ENCODE measurements at places on chromosomes 1 and 21.

DNA sequence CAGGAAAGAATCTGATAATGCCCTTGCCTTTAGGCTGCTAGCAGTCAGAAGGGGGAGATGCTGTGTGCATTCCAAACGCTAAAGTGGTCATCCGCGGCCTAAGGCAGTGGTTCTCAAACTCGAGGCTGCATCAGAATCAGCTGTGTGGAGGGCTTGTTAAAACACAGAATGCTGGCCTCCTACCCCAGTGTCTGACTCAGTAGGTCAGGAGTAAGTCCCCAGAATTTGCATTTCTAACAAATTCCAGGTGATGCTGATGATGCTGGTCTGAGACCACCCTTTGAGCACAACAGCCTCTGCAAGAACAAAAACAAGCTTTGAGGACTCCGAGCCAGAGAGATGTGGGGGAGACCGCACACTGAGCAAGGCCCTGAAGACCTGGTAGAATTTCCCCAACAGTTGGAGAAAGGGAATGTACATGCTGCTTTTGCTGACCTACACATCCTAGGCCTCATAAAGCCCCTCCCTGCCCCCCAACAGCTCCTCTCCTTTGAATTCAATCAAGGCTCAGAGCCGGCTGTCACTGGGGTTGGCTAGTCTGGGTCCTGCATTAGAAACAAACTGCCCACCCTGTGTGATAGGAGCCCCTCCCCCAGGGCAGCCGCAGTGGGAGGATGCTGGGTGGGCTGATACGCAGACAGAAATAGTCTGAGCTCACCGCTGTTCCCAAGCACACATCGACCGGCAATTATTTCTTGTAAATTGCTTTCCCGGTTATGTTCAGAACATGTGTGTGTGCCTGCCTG lies 27.1 kb downstream of the SHISAL2A start:
- no peak for DNase-seq

GRCh38 chr21:43892984-43893535 lies 28.0 kb downstream of the AGPAT3 start:
- no peak for DNase-seq

- no peak for DNase-seq
Observed at GRCh38 chr1:118115567-118116295, 69.3 kb downstream of the SPAG17 start.

GRCh38 chr1:199616947-199617346 lies 410.6 kb upstream of the NR5A2 start:
- DNase-seq, result no peak

- no peak for DNase-seq
Observed at GRCh38 chr1:162561616-162562469, at the start of gene UAP1. Gene UAP1, plus strand, starts transcription at chr1:162561722. Its CDS starts 4,347 bp downstream, at chr1:162566069.

DNA sequence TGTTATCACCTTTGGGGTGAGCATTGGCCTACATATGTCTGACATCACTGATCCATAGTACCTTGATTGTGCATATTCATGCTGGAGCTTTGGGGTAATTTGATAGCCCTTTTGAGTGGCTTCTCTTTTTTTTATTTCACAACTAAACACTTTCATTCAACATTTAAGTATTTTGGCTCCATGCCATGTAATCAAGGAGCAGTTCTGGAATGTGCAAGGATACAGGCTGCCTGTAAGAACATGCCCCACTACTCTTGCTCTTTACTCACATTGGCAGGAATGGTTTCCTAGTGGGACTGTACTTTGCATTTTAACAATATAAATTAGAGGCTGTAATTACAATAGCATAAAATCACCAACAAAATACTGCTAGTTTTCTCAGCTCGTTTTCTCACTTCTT lies 300.7 kb upstream of the SPAG17 start:
- DNase-seq, result no peak

DNA sequence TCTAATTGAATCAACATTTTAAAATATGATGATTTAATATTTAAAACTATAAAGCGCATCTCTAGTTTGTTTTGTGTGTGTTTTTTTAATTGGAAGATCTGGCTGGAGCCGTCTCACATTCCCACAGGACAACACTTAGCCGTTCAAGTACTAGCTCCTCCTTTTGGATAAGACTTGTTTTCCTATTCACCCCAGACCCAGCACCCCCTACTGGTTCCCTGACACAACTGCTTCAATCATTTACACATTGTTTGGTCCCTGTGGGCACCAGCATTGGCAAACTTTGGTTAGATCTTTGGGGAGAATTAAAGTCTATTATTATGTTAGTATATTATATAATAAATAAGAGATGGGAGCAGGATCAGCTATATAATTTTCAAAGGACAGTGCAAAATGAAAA lies 34.5 kb downstream of the TYW3 start:
- DNase-seq, result no peak

- DNase-seq, result no peak
Observed at GRCh38 chr21:38329162-38329561, 72.4 kb downstream of the KCNJ15 start.

- DNase-seq, result no peak
Observed at GRCh38 chr1:4944911-4945310, 290.5 kb downstream of the AJAP1 start.

- no peak for DNase-seq
Observed at GRCh38 chr1:9284061-9284460, 8.6 kb upstream of the SPSB1 start.

DNA sequence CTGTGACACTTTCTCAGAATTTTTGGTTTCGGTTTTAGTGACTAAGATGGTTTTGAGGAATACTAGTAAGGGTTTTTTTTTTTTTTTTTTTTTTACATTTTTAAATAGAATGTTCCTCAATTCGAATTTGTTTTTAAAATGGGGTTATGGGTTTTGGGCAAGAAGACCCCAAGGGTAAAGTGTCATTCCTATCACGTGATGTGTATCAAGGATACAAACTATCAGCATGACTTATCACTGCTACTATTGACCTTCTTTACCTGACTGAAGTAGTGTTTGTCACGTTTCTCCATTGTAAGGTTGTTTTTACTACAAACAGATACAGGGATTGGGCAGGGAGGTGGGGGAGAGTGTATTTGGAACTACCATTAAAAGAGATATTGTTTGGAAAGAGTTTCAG lies 781.1 kb upstream of the ADGRL4 start:
- no peak for DNase-seq

- no peak for DNase-seq
Observed at GRCh38 chr1:201769966-201770365, 59.0 kb upstream of the IPO9 start.

DNA sequence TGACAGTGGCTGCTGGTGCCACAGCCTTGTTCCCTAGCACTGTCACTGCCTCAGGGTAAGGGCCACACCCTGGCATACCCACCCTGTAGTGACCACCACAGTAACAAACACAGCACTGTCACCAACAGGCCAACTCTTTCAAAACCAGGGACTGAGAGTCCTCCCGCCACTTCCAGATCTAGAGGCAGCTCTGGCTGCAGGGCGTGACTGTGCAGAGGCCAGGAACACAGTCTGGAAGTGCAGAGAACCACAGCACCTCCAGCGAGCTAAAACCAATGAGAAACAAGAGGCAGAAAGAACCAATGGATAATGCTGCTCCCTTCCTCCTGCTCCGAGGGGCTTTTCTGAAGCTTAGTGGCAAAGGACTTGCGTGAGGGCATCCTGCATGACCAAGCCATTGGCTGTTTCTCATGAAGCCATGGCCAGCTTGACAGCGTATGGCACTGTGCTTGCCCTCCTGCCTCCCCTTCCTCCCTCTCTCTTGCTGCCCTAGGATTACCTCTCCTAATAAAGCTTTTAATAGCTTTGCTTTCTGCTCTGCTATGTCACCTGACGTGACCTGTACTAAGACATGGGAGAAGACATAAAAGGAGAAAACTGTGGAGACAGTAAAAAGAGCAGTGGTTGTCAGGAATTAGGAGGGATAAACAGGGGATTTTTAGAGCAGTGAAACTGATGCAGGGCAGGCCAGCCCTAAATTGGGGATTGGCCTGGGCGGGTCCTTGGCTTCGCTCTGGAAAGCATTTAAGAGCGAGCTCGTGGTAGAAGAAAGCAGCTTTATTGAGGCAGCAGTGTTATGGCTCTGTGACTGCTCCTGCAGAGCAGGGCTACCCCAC lies 7.2 kb downstream of the PARP1 start:
- DNase-seq, result no peak

DNA sequence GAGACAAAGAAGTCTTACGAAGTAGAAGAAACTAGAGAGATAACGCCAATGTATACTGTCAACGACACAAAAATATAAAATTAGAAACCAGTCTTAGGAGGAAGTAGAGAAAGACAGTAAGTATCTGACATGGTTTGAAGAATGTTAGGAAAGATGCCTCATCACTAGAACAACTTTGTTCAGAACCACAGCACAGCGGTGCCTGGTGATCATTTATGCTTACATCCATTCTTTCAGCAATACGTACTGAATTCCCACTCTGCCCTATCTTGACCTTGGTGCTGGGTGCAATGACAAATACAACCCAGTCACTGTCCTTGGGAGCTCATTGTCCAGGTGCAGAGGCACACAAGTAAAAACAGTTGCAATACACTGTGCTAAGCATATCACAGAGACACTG lies 104.4 kb downstream of the TM2D1 start:
- DNase-seq, result no peak

DNA sequence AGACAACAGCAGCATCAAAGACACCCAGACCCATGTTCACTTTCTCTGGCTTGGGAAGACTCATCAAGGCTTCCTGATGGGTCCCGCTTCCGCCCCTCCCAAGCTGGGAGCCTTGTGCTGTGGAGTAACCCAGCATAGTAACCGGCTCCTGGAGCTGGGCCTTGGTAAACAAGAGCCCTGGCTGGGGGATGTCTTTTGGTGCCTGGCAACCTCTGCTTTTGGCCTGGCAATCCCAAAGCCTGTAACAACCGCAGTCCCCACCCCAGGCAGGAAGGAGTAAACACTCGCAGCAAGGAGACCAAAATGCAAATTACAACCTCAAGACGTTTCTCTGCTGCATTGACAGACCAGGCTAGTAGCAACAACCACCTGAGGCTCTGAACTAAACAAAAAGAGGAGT lies 16.9 kb upstream of the THRAP3 start:
- DNase-seq, result no peak

GRCh38 chr1:31470794-31471315 lies 57.8 kb downstream of the SERINC2 start:
- DNase-seq, result no peak

GRCh38 chr1:205310976-205311704 lies 10.4 kb downstream of the NUAK2 start:
- DNase-seq, result no peak

- DNase-seq, result peak; percentile 31
Observed at GRCh38 chr1:206685769-206686477, 1.2 kb downstream of the MAPKAPK2 start.

DNA sequence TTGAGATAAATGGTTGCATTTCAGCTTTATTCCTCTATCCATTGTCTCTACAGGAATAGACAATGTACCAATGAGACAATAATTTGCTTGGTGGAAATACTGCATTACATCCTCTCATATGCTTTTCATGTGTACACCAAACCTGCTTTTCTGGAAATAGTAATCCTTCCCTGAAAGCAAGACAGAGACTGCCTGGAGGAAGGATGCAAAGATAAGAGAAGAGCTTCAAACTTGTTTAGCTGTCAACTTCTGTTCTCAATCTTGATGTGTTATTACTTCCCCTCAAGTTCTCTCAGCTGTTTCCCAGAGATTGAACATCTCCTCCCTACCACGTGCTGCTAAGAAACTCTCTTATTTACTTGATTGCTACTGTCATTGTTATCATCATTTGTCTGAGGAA lies 1125.4 kb upstream of the TMPRSS15 start:
- no peak for DNase-seq

- DNase-seq, result no peak
Observed at GRCh38 chr1:208069908-208070307, 159.0 kb upstream of the CD34 start.

GRCh38 chr1:59526240-59526639 lies 229.3 kb downstream of the FGGY start:
- no peak for DNase-seq

DNA sequence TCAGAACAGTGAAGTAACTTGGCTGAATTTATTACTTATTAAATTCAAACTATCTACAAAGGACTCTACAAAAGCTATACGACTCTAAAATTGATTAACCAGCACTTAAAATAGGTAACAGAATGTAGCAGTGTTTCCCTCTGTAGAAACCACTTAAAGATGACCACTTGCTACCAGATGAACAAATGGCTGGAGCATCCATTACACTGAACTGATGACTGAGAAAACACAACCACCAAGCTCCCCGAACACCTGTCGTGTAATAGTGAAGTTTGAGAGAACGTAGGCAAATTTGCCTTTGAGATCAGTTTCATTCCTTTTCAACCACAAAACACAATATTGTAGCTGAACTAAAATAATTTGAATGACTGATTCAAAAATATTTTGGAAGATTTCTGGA lies 226.7 kb downstream of the KCNT2 start:
- no peak for DNase-seq

GRCh38 chr1:41812453-41812852 lies 106.3 kb downstream of the HIVEP3 start:
- no peak for DNase-seq

- DNase-seq, result no peak
Observed at GRCh38 chr1:244952940-244953339, 88.6 kb upstream of the HNRNPU start.

DNA sequence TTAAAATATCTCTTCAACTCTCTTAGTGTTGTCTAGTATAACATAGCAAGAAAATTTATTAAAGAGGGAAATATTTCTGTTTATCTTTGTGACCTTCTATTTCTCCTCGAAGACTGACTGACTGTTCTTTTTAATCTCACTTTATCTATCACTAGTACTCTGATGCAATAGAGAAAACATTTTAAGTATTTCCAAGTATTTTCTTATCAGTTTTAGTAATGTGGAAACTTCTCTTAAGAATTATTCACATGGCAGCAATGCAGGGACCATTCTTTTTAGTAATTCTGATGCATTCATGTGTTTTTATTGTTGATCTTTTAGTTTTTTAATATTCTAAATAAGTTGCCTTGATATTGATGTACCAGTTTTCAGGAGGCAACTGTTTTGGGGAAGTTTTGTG lies 115.7 kb downstream of the NEK7 start:
- DNase-seq, result no peak

DNA sequence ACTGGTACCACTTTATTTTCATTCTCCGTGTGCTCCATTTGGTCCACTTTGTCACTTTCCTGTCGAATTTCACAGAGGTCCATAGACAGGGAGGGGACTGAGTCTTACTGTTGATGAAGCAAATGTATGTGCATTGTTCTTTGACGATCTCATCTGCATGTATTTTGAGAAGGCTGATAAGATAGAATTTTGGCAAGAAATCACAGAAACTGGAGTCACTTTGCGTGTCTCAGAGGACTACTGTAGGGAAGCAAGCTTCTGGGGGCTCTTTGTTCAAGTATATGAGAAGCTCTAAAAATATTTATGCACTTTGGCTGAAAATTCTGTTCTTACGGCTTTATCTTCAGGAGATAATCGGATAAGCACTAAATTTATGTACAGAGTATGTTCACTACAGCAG lies 78.1 kb downstream of the PCBP3 start:
- no peak for DNase-seq

- no peak for DNase-seq
Observed at GRCh38 chr1:192730198-192730597, 78.6 kb upstream of the RGS2 start.

GRCh38 chr1:207259391-207259790 lies 62.1 kb upstream of the CD55 start:
- DNase-seq, result peak; percentile 68
